ENCODE measurements at places on chromosomes 6 and 20.

- no peak for DNase-seq
Observed at GRCh38 chr6:117938311-117938995, 31.4 kb downstream of the SLC35F1 start.

GRCh38 chr20:57835074-57835452 is 125.2 kb upstream of the PMEPA1 start:
- DNase-seq, result no peak

DNA sequence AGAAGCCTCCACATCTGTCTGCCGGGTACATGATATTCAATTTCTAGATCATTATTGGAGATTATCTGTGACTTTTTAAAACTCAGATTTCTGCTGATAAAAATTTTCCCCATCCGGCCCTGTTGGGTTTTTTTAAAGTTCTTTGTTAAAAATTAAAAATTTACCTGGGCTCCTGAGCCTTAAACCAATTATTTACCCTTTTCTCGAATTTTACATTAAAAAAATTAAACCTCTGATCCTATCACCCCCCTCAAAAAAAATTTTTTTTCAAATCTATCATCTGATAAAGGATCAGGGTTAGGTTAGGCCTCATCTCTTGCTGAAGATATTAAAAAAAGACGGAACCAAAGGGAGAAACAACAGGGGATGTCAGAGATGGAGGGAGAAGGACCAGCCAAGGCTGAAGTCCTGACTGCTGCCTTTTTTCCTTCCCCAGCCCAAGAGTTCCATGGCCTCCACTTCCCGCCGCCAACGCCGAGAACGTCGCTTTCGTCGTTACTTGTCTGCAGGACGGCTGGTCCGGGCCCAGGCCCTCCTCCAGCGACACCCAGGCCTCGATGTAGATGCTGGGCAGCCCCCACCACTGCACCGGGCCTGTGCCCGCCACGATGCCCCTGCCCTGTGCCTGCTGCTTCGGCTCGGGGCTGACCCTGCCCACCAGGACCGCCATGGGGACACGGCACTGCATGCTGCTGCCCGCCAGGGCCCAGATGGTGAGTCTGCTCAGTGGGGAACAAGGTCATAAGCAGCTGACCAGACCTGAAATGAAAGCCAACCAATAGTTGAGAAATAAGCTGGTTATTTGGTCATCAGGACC is 527 bp downstream of the NFKBIL1 start:
- DNase-seq, result no peak

- DNase-seq, result no peak
Observed at GRCh38 chr20:61760321-61760720, 305.4 kb downstream of the TAF4 start.

DNA sequence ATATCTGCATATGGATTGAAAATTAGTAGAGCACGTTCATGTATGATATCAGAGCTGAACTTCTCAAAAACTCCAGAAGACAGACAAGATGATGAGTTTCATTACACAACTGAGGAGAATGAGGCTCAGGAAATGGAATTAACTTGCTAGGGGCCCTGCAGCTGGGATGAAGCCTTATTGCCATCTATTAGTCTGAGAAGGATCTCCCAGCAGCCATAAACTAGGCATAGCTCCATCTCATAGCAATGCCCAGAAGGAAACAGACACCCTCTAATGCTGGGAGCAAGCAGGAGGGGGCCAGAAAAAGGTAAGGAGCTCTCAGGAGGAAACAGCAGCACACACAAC is 18.0 kb downstream of the TFEB start:
- no peak for DNase-seq

GRCh38 chr6:53611889-53612288 is 53.7 kb downstream of the KLHL31 start:
- DNase-seq, result no peak
